ENCODE measurements at places on chromosomes 11 and 22.

DNA sequence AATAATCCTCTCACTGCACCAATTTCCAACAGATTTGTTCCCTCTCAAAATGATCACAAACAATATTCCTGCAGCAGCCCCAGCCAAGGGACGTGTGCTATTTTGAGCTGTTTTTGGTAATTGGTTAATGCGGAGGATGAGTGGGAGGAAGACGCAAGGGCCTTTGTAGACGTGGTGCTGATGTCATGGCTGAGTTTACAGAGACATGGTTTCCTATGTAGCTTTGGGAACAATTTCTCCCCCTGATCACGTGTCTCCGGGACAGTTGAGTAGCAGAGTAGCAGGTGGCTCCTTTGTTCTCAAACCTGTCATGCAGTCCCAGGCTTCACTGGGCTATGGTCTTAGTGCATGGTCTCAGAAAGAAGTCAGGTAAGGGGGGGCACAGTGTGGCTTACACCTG, 183.2 kb upstream of the NECTIN1 start:
- DNase-seq, result peak; percentile 80

DNA sequence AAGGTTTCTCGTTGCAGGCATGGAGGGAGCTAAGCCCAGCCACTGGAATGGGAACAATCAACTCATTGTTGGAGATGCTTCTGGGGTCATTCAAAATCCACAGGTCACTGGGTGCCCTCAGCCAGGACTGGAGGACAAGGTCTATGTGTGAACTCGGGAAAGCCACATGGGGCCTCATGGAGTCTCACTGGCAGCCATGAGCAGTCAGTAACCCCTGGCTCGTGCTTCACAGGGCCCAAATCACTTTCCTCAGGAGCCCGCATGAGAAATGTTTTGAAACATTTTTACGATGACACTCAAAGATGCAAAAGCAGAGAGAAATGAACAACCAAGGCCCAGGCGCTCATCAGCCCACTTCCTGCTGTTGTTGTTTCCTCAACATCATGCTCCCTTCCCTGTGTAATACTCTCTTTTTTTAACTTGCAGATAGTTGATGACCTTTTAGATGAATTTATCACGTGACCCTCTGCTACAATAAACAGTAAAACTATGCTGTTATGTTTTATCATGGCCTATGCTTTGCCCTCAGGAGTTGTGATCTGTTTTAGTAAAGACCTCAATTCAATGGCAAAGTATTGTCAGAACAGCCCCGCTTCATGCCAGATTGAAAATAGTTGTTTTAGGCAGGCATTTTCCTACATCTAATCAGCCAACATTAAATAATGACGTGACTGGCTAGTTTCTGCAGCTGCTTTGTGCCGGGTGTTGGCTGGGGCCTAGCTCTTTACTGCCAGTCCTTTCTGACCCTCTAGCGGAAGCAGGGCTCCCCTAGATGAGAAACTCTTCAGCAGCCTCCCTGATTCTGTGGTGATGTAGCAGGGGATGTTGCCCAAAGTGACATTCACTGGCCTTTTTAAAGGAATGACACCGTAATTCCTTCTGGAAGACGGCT, 39.7 kb downstream of the ADAMTS15 start:
- no peak for DNase-seq

DNA sequence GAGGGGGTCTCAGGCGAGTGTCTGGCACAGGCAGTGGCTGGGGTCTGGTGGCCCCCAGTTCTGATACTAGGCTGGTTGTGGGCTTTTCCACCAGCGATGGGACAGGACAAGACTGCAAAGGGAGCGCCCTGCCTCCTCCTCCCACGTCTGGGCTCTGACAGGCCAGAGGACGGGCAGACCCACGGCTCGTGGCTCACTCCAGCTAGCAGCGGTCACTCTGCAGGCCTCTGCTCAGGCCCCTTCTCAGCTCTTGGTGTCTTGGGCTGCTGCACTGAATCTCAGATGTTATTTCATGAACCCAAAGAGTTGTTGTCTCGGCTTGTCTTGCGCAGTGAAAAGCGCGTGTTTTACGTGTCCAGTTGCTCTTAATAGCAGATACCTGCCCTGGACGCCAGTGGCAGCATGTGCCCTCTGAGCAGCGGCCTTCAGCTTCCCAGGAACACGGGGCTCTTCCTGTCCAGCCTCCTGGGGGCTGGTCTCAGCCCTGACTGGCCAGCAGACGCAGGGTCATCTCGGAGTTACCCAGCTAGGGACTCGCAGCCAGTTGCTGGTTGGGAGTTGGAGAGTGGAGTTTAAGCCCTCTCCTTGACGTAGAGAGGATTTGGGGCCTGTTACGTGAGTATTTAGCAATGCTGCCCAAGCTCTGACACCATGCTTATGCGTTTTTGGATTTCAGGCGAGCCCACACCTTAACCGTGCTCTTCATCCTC, 9.6 kb downstream of the PTDSS2 start:
- no peak for DNase-seq

DNA sequence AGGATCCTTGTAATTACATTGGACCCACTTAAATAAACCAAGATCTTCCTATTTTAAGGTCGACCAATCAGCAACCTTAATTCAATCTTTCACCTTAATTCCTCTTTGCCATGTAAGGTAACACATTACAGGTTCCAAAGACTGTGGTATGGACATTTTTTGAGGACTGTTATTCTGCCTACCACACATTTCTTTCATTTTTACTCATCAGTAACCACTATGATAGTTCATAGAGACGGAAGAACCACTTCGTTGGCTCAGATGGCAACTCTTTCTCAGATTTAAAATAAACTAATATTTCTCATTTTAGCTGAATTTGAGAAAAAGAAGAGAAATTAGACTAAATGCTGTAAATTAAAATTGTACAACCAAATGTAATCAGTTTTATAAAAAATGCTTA, 96.3 kb downstream of the PAX6 start:
- DNase-seq, result no peak

- DNase-seq, result no peak
Observed at GRCh38 chr11:120032766-120033390, 105.0 kb downstream of the TRIM29 start.

GRCh38 chr11:73239111-73239521, 21.0 kb downstream of the P2RY2 start:
- no peak for DNase-seq

All from NCI-H524 (cell line).